Activated naive CD8-positive, alpha-beta T cell treated with anti-CD3 and anti-CD28 coated beads, Interleukin-2, amount 10 ng/mL, durations not matched to agents 7 days and 5 days (primary cell): ENCODE measurements at places on chromosomes 13 and 19. TPM values are rescaled to one million over a fixed set of nuclear protein-coding genes. Genes with fewer than 3 reads are reported as not detected.
A peak's percentile ranks its signal among the peaks of the same experiment; 100 is the strongest.

The CEACAM4 gene
- total RNA-seq: not detected

The SEMA6B gene
- total RNA-seq: 1.00 TPM

GRCh38 chr13:53197424-53197823 lies 168.8 kb downstream of the OLFM4 start:
- DNase-seq: no peak

GRCh38 chr13:99932912-99933311 lies 38.7 kb downstream of the ZIC5 start:
- no peak for DNase-seq

DNA sequence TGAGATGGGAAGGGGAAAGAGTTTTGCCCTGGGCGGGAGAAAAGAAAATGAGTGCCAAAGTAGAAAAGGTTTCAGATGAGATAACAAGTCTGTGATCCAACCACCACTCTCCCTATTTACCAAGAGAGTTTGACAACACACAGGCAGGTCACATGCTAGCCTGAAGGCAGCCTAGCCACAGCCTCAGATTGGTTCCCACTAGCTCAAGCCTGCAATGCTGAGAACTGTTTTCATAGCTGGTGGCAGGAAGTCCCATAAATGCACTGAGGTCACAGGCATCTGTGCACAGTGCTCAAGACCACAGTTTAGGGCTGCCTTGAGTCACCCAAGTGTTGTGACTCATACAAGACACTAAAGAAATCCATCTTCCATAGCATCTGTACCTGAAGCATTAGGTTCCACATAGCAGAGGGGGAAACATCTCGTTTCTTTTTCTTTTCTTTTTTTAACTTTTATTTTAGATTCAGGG lies 18.5 kb upstream of the POP4 start:
- peak; percentile 51 for DNase-seq

DNA sequence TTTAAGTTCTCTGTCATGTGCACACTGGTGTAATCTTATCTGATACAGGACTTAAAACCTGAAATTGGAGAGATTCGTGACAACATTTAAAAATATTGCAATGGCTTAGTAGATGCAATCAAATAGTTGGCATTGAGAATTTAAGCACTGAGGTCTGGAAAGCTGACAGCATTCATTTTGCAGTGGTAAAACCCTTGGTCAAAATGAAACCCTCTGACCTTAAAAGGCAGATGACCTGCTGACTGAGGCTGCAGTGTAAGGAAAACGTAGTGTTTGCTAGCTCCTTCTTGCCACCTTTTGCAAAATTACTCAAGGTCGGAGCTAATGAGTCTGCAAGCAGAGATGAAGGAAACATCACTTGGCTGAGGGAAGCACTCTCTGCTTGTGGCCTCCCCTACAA lies 150.6 kb downstream of the KCTD12 start:
- no peak for DNase-seq

DNA sequence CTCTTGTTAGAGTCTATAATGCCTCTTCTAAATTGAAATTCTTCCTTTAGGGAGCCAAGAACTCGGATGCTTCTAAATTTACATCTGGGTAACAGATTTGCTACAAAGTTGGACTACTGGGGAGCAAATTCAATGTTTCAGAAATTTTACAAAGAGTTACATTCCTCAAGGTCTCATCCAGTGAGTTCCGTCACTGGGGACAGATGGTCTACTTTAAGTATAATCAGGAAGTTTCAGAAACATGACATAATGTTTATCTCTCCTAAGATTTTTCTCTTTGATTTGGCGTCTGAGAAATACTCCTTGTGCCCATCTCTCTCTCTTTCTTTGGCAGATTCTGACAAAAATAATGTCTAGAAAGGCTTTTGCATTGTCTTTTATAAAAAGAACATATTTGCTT lies 81.5 kb upstream of the MBNL2 start:
- no peak for DNase-seq
